ENCODE measurements at places on chromosomes 2 and 18.

DNA sequence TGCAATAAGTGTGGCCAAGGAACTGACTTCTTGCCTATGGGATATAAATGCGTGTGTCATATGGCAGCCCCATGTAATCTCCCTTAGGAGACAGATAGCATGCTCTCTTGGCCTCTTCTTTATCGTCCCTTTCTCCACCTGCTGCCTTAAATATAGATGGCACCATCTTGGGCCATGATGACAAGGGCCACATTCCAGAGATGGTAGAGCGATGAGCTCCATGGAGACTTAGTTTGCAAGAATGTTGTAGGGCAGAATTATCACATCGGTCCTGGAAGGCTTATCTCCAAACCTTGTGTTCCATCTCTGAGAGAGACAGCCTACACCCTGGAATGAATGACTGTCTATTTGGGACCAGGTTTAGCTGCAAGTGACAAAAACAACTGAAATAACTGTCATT lies 536.7 kb downstream of the TNS1 start:
- no peak for DNase-seq

DNA sequence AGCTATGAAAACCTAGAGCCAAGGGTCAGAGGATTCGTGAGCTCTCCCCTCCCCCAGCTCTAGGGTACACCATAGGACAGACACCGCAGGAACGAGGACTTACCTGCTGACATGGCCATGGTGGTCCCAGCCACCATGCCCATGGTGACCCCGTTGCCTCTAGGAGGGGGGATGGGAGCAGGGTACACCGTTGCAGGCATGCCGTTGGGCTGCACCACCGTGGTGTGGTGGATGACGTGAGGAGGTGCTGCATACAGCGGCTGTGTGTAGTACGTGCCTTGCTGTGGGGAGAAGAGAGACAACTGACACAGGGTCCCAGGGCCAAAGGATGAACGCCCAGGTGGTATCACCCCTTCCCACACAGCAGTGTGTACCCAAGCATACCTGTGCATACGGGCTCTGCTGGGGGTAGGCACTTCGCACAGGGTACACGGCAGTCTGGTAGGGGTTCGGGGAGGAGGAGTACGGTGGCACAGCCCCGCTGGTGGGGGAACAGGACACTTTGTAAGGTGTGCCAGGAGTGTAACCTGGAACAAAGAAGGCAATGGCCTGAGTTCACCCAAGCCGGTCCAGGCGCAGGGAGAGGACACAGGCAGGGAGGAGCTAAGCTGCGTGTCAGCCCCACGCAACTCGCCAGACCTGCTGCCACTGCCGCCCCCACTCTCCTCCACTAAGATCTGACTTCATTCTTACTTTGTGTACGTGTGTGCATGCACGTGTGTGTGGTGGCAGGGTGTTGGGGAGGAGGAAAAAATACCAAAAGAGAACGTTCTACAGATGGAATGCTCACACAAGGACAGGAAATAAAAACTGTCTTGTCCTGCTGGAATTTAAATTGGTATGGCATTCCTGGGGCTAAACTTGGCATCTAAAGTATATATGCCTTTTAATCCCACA lies 37.8 kb downstream of the FAM168B start:
- no peak for DNase-seq

DNA sequence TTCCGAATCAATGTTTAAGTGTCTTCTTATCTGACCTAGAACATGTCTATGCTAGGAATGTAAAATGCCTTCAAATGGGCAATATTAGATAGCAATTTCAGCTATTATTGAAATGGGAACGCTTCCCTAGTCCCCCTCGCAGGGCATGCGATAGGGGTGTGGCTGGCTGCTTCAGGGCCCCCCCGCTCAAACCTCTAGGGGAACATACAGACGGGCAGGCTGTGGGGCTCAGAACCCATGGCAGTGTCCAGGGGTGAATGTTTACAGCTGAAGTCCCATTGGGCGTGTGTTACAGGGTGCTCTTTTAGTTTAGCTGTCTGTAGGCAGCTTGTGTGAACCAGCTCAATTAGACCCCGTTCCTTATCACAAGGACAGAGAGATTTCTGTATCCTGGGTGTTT lies 315.9 kb downstream of the DSEL start:
- DNase-seq, result no peak

DNA sequence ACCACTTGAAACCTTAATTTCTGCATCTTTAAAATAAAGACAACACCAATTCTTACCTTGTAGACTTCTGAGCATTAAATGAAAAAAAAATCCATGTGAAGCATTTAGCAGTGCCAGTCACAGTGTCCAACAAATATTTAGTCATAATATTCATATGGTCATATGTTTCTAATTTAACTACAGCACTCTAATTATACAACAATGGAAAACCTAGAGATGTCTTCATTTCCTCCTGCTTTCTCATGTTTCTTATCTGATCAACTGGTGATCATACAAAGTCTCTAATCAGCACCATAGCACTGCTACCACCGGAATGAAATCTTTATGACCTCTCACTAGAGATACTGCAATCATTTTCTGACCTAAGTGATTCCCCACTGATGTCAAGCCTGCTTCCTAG lies 10.2 kb upstream of the SCN3A start:
- no peak for DNase-seq

GRCh38 chr2:186576614-186577013 lies 13.2 kb upstream of the ITGAV start:
- no peak for DNase-seq

- DNase-seq, result no peak
These were observed 32.2 kb downstream of the AOX1 start for GRCh38 chr2:200618054-200618419.

GRCh38 chr2:105449076-105449475 lies 50.2 kb upstream of the FHL2 start:
- no peak for DNase-seq

GRCh38 chr2:189679226-189679625 lies 4.8 kb downstream of the ANKAR start:
- DNase-seq, result no peak

DNA sequence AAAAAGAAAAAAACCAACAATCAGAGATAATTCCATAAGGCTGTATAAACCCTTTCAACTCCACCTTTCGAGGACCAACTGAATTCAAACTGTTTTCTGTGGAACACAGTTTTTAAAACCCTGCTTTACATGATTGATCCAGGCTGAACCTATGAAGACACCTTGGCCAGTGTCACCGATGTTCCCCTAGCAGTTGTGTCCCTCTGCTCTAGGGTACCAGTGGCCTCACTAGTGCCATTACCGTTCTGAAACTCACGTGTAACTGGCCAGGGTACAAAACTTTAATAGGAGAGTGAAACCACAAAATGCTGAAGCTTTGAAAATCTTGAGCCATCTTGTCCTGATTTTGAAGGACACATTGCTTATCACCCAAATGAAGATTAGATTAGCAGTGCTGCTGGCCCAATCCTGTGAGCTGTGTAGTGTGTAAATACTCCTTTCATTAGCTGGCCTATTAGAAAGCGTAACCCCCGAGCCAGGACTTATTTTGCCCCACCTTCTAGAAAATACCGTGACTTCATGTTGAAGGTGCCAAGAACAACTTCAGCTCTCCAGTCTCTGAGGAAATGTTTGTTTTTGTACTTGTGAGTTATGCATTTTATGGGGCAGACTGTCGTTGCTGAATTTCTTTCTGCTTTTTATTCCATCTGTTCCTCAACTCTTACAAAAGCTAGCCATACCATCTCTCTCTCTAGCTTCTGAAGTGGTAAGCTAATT lies 147.8 kb upstream of the MAP3K20 start:
- DNase-seq, result peak; percentile 53

DNA sequence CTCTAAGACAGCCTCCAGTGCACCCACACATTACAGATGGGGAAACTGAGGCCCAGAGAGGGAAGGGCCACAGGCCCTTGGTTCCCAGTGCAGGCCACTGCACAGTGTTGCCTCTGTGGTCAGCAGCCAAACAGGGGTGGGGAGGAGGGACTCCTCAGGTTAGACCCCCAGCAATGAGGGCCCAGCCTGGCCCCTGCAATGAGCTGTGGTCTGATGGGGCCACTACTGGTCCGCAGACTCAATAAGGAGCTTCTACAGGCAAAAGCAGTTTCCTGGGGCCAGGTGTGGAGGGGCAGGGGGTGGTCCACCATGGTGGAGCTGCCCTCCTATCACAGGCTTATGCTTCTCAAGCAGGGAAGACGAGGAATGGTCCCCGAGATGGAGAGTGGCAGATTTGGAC lies 87.6 kb downstream of the HS1BP3 start:
- DNase-seq, result no peak

GRCh38 chr18:70461323-70462077 lies 172.7 kb downstream of the SOCS6 start:
- no peak for DNase-seq

GRCh38 chr2:226215902-226216503 lies 583.6 kb downstream of the IRS1 start:
- peak; percentile 48 for DNase-seq

DNA sequence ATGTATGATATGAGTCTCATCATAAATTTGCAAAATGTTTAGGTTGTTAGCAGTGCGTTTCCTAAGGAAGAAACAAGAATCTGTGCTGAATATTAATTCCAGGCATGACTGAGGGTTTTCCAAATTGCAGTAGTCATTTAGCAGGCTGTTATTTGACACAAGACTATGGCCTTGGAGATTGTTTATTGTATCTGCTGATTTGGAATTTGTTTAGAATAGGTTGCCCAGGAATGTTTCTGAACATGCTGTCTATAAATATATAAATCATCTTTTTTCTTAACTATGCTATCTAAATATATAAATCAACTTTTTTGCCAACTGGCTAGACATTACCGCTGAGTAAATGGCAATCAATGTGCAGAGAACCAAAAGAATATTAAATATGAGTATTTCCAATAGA lies 90.9 kb downstream of the DOK6 start:
- DNase-seq, result no peak

DNA sequence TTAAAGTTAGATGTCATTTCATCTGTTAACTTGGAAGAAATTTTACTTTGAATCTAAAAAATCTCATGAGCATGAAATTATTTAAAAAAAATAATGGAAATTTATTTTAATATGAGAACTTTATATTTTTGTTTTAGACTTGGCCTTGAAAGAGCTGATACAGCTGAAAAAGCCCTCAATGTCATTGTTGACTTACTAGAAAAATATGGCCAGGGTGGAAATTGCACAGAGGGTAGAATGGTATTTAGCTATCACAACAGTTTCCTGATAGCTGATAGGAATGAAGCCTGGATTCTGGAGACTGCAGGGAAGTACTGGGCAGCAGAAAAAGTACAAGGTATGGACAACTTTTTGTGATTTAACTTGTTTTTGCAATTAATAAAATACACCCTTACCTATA lies 5.3 kb downstream of the SCRN3 start:
- DNase-seq, result no peak

- DNase-seq, result no peak
These were observed 245.7 kb upstream of the REG3G start for GRCh38 chr2:78779761-78780160.

DNA sequence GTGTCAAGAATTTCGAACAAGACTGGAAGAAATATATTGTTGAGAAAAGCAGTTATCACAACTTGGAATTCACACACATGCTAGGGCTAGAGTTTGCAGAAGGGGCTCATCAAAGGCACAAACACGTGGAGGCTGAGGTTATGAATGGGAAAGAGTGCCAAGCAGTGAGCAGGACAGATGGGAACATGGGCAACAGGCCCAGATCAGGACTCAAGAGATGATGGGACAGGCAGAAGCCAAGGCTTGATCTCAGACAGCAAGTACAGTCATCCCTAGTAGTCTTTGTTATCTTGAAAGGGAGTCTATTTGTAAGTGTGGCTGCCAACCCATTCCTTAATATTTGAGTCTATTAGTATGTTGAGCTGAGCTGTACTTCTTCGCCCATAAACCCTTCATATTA lies 22.2 kb upstream of the EPC2 start:
- DNase-seq, result no peak

DNA sequence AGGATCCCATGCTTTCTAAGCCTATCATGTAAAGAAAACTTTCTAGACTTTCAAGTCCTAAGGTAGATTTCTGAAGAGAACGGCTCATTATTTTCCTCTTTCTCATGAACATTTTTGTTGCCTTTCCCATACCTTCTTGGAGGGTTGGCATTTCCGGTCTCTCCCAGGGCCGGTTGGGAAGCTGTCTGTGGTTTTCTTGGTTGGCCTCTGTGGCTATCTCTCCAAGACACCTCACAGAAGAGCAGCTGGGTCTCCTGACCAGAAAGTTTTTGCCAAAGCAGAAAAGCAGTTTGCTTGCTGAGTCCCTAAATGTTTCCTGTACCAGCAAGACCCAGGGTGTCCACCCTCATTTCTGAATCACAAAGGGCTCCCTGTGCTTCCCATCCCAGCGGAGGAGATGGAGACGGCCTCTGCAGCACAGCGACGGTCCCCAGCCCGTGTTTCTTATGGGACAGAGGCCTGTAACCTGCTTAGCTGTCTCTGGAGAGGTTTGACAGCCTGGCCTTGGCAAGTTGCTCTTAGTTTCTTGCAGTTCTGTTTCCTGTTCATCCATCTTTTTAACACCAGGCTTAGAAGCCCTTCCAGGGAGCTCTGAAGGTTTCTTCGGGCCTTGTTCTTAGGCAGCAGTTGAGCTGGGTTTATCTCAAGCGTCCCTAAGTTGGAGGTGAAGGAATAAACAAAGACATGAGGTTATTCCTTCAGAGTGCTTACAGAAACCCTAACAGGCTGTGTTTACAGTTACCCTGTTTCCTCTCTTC lies 39.8 kb downstream of the GREB1 start:
- DNase-seq, result no peak

- DNase-seq, result no peak
These were observed 54.3 kb downstream of the EDAR start for GRCh38 chr2:108934583-108935245.

- no peak for DNase-seq
These were observed 81.7 kb upstream of the REV1 start for GRCh38 chr2:99571533-99571932.

GRCh38 chr2:192087398-192087958 lies 107.3 kb downstream of the TMEFF2 start:
- no peak for DNase-seq

DNA sequence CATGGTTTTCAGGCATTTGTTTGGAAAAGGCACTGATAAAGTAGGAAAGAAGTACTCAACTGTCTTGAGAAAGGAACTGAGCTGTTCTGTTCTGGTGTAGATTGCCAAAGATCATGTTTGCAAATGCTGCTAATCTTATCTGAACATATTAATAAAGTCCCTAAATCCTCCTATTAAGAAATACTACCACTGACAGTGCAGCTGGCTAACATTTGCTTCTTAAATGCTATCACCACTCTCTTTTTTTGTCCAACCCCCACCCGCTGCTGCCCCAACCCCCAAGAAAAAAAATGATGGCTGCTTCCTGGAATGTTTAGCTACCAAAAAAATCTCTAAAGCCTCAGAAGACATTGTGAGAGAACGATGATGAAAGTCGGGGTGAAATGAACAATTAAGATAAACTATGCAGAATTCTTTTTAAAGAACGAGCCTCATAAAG lies 130.7 kb downstream of the CCBE1 start:
- DNase-seq, result no peak

DNA sequence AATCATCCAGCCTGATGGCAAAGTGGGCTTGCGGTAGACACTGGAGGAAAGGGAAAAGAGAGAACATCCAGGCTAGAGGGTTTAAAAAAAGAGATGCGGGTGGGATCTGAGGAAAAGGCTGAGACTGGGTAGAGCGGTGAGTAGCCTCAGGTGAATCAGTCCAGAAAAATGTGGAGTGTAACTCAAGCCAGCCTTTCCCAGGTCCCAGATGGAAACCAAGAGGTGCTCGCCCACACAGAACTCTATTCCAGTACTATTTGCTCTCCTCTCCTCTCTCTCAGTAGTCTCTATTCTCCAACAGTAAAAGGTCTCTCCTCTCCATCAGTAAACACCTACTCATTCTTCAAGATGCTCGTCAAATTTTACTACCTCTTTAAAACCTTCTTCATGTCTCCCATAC lies 38.3 kb upstream of the NRP2 start:
- DNase-seq, result no peak

- DNase-seq, result no peak
These were observed 18.0 kb upstream of the EDAR start for GRCh38 chr2:109006971-109007370.

GRCh38 chr2:88199912-88200682 lies 30.0 kb downstream of the THNSL2 start:
- DNase-seq, result no peak
